ENCODE measurements at places on chromosomes 4 and X. TPM values are rescaled to one million over a fixed set of nuclear protein-coding genes. Genes with fewer than 3 reads are reported as not detected.
A peak's percentile ranks its signal among the peaks of the same experiment; 100 is the strongest.

- DNase-seq: no peak
Observed at GRCh38 chrX:115535421-115535820, 25.6 kb upstream of the PLS3 start.

DNA sequence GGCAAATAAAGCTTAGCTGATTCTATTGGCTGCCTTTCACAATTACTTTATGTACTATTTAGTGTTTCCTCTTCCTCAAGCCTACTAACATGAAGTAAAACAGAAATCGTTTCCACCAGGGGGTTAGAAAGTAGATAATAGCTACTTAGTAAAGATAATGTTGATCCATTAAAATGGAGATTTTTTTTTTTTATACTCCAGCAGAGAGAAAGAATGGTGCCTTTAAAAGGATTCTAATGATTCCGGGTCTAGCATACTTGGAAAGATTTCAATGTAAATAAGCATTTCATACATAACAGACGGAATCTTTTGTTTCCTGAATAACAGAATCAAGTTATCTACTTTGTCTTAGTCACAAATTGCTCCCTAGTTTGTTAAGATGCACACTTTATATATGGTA, 37.1 kb downstream of the GK start:
- no peak for DNase-seq

DNA sequence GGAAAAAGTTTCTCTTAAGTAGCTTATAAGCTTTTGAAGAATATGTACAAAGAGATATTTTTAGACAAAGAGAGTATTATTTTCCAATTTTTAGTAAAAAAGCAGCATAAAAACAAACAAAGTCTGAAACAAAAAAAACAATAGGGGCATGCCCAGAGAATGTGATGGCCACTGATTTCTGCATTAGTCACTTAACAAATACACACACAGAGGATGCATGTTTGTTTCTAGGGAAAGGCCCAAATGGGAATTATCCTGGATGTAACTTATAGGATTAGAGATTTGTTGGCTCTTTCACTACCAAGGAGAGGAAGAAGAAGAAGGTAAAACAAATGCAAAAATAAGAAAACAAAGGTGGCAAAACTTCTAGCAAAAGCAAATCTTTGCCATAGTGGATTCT, 95.9 kb upstream of the SCOC start:
- no peak for DNase-seq

- no peak for DNase-seq
Observed at GRCh38 chr4:74435296-74435695, 9.6 kb upstream of the AREG start.

- no peak for DNase-seq
Observed at GRCh38 chr4:168558599-168558998, 61.7 kb downstream of the PALLD start.

GRCh38 chr4:152316969-152317368, 218.9 kb downstream of the FBXW7 start:
- DNase-seq: no peak

GRCh38 chr4:117063961-117064696, 21.2 kb downstream of the TRAM1L1 start:
- no peak for DNase-seq

- no peak for DNase-seq
Observed at GRCh38 chrX:40908026-40908425, 172.7 kb upstream of the MED14 start.

- DNase-seq: no peak
Observed at GRCh38 chrX:39167791-39168190, 366.5 kb downstream of the MID1IP1 start.

DNA sequence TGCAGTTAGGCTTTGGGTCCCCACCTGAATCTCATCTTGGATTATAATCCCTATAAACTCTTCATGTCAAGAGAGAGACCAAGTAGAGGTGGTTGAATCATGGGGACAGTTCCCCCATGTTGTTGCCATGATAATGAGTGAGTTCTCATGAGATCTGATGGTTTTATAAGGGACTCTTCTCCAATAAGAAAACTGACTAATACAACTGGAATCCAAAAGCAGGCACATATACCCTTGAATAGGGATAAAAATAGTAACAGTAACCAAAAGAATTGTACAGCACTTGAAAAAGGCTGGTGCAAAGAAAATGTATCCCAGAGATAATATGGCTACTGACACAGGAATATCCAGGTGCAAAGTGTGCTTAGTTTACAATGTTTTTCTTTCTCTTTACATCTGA, 351.5 kb upstream of the MAD2L1 start:
- no peak for DNase-seq

GRCh38 chrX:134453631-134454030, 6.3 kb upstream of the HPRT1 start:
- no peak for DNase-seq

- no peak for DNase-seq
Observed at GRCh38 chr4:94446386-94446785, 5.4 kb upstream of the PDLIM5 start.

DNA sequence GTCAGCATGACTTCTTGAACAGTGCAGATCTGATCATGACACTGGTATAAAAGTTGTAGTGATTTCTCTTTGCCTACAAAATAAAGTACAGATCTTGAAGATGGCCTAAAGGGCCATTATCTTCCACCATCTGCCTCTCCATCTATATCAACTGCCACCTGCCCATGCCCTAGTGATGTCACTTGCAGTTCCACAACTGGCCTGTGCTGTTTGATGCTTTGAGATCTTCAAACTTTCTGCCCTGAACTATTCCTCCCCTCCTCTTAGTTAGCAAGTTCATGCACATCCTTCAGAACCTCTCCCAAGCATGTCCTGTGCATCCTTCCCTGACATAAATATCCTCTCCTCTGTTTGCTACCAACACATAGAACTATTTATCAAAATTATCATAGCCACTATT, 217.0 kb downstream of the SOWAHB start:
- DNase-seq: no peak

DNA sequence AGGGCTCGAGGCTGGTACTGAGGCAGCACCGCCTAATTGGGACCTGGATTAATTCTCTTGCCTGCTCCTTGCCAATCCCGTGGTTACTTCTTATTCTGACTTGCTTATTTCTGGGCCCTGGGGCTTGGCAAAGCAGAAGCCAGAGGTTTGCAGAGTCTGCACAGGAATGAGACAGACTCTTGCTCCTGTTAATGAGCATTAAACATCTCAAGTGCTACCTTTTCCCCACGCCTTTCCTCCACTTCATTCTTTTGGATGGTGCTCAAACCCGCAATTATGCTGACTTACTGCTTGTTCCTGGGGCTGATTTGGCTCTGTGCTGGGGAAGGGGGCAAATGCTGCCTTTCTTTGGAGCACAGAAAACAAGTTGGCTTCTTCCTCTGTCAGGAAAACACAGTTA, 16.5 kb upstream of the STOX2 start:
- no peak for DNase-seq

GRCh38 chrX:69995362-69996112, 54.2 kb downstream of the AWAT2 start:
- DNase-seq: no peak

DNA sequence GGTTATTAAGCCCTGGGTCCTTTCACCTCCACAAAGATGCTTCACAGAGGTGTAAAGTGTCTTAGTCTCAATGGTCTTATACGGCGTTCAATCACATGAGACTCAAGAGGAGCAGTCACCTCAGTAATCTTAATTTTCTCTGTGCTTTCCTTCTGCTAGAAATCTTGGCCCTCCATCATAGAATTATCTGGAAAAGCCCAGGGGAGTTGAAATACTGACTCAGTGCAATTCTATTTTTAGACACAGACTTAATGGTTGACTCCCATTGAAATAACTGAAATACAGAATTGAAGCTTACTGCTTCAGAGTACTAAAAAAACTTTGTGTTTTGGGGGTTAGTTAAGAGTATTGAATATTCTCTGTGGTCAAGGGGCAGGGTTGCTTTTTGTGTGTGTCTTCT, 94.5 kb upstream of the IL15 start:
- no peak for DNase-seq

GRCh38 chrX:49043220-49043986, at the start of gene TFE3:
TFE3 (minus strand) TSS chrX:49043357; CDS start chrX:49043226, 131 bp downstream.
- DNase-seq: peak; percentile 99

CPZ gene
- total RNA-seq: not detected

ARMCX1 gene
- 29.8 TPM for total RNA-seq

AKAP14 gene
- total RNA-seq: not detected

ZRSR2 gene
- total RNA-seq: 6.8 TPM

C4orf54 gene
- 0.73 TPM for total RNA-seq

AADAT gene
- 1.6 TPM for total RNA-seq

NXF2 gene
- not detected for total RNA-seq

PABPC5 gene
- total RNA-seq: 0.48 TPM

GAB1 gene
- total RNA-seq: 72.5 TPM

SEC31A gene
- 82.1 TPM for total RNA-seq

STAP1 gene
- not detected for total RNA-seq

HSFX2 gene
- not detected for total RNA-seq

ADH1B gene
- total RNA-seq: 157 TPM

NPY2R gene
- not detected for total RNA-seq

All from Right ventricle myocardium superior (tissue), 1 donor.